ENCODE measurements at places on chromosomes 6 and 20.

DNA sequence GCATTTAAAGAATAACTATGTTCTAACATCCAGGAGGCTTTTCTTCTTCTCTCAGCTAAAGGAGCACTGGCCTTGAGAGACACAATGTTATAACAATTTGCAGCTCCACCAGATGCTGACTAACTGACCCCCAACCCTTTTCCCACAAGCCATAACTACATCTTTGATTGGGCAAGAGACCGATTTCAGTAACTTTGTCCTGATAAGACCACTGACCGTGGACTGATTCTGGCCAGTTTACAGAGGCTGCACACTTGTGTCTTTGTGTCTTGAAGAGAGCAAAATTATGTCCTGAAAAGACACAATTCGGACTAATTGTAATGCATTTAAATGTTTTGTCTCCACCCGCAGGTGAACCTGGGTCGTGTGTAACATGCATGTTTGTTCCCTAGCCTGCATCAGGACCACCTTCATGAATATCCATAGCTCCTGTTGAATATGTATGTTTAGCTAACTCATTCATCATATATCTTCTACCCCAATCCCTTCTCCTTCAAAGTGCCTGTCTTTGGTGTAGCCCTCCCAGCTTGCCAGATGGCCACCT is 22.3 kb downstream of the ABRACL start:
- no peak for DNase-seq

DNA sequence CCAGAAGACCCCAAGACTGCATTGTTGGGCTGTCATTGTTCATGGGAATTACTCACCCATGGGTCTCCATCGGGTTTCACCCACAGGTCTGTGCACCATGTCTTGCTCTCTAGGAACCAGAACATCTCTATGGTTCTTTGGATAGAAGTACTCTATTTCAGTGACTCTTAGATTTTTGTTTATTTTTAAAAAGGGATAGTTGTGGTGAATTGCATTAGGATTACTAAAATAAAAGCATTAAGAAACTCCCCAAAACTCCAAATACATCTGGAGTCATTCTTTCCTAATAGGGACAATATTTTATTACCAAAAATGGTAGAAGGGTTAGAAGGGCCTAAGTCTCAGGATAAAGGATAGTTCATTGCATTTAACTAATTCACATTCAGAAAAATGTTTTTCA is 166.9 kb upstream of the TNFAIP3 start:
- no peak for DNase-seq

GRCh38 chr6:165971202-165971601 is 196.4 kb downstream of the TBXT start:
- no peak for DNase-seq

- no peak for DNase-seq
Measured at GRCh38 chr20:48782053-48782452, 45.7 kb downstream of the PREX1 start.

- no peak for DNase-seq
Measured at GRCh38 chr6:85772641-85773040, 130.0 kb upstream of the SYNCRIP start.

DNA sequence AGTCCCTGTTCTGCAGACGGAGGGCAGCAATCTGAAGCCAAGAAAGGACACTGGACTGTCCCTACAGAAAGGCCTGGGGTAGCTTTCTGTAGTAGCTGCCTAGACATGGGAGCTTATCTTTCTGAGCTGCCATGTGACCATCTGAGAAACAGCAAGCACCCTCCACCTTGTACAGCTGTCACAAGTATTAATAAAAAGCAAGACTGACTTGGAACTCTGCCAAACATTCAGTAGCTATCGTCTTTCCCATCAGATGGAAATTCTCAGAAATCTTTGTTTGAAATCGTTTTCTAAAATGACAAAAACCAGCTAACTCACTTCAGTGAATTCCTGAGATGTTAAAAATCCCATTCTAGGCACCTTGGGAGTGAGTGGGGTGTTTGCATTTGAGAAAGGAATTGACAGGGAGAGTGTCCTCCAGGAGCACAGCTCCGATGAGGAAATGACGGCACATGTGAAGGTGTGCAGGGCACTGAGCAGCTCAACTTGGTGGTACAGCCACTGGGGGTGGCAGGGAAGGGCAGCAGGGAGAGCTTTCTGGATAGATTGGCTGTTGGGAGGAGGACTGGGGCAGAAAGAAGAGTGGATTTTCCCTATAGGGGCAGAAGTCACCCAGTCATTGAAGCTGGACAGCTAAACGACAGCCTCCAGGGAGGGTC is 24.5 kb downstream of the ACSS1 start:
- no peak for DNase-seq

DNA sequence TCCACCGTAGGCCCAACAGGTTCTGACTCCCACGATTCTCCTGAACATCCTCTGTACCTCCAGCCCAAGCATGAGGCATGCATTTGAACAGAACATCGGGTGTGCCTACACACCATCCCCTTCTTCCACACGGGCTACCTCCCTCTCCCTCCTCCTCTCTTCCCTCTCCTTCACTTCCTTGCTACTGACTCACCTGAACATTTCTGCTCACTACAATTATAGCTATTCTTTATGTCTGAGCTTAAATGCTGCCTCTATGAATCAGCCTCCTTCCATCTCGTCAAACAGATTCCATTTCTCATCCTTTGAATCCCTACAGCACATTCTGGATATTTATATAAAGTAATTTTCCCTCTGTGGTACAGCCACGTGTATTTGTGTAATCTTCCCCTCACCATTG is 71.4 kb upstream of the MYLIP start:
- DNase-seq, result no peak

- no peak for DNase-seq
Measured at GRCh38 chr20:47274401-47275108, 81.9 kb downstream of the ZMYND8 start.

Measured in stimulated activated CD8-positive, alpha-beta memory T cell treated with anti-CD3 and anti-CD28 coated beads, Interleukin-4, amount 100 ng/mL, for 4 hours (primary cell).